ENCODE measurements at places on chromosomes 7 and 10. TPM values are rescaled to one million over a fixed set of nuclear protein-coding genes. Genes with fewer than 3 reads are reported as not detected.
A peak's percentile ranks its signal among the peaks of the same experiment; 100 is the strongest.

SFXN4 gene
- 18.5 TPM for total RNA-seq

- DNase-seq = no peak
These were observed 53.7 kb upstream of the MTPN start for GRCh38 chr7:136030867-136031318.

GRCh38 chr10:15455456-15455855 lies 84.4 kb upstream of the FAM171A1 start:
- no peak for DNase-seq

REPIN1 gene
- 155 TPM for total RNA-seq

- DNase-seq = no peak
These were observed 296.4 kb upstream of the MKLN1 start for GRCh38 chr7:131031099-131031868.

PTPRN2 gene
- 2.3 TPM for total RNA-seq

GRCh38 chr10:5809527-5810154 lies 3.6 kb downstream of the GDI2 start:
- DNase-seq = no peak

DNA sequence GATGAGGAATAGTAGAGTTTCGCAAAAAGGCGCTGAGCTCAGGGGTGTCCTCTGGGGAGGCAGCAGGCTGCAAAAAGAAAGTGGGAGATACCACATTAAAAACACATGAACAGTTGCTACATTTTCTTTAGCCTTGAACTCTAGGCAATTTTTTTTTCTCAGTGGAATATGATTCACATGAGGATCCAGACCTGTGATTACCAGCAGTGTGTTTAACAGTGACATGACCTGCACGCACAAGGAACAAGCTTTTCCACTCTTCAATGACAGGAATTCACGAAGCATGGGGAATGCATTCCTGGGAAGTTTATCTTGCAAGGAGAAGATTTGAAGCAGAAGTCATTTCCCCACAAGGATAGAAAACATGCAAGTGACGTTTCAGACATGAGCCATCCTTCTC lies 161.6 kb downstream of the ITGA8 start:
- DNase-seq = peak; percentile 20

DNA sequence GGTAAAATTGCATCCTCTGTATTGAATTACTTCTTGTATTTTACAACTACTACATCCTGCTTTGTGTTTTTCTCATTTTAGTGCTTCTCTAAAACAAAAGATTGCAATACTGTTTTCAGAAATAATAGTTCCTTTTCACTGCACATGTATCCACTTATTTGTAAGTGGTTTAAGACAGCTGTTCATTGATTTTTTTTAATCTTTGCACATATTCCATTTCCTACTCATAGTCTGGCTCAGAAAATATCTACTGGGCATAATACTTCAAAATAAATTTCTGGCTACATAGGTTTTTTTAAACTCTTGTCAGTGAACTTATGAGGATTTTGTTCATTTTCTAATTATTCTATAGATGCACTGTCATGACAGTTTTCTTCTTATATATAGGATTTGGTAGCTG lies 54.8 kb downstream of the SND1 start:
- no peak for DNase-seq

Data from M059J (cell line).